ENCODE measurements at places on chromosomes 13 and 19. TPM values are rescaled to one million over a fixed set of nuclear protein-coding genes. Genes with fewer than 3 reads are reported as not detected.

DNA sequence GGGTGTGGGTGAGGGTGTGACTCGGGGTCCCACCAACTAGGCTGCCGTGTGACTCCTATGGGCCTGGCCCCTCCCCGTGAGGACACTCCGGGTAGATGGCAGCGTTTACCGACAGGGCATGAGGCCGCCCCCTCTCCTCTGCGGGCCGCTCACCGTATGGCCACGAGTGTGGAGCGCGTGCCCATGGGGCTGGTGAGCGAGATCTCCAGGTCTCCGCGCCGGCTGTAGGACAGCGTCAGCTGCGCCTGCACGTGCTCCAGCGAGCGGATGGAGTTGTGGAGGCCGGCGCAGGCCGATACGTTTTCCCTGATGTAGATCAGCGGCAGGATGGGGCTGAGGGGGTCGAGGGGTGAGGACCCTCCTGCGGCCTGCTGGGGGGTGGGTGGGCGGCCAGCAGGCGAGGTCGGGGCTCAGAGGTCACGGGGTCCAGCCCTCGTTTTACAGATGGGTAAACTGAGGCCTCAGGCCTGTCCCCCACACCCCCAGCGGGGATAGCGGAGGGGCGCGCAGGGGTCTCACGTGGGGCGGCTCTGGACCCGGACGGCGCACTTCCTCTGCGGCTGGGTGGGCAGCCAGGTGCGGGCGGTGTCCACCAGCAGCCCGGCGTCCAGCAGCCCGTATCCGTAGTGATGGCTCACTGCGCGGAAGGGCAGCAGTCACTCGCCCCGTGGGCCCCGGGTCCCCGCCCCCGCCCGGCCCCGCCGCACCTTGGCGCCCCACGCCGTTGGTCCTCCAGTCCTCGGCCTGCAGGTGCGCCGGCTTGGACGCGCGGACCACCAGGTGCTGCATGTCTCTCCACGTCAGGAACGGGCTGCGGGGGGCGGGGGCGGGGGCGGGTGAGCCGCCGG, 4.3 kb upstream of the C19orf25 start:
- H3K36me3 ChIP-seq, result no peaks in the 10 kb centered on the region
- H3K4me1 ChIP-seq, result peaks cover 2% of the 10 kb centered on the region
- H3K27ac ChIP-seq, result no peak overlapping the region
- H3K4me3 ChIP-seq, result no peak overlapping the region

DNA sequence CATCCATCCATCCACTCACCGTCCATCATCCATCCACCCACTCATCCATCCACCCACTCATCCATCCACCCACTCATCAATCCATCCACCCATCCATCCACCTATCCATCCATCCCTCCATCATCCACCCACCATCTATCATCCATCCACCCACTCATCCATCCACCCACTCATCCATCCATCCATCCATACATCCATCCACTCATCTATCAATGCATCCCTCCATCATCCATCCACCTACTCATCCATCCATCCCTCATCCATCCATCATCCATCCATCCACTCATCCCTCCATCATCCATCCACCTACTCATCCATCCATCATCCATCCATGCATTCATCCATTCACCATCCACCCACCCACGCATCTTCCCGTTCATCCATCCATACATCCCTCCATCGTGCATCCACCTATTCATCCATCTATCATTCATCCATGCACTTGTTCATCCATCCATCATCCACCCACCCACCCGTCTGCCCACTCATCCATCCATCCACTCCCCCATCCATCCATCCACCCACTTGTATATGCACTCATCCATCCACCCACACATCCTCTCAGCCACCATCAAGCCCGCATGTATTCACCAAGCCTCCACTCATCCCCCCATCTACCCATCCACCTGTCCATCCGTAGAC, 3.6 kb downstream of the STAP2 start:
- no peaks in the 10 kb centered on the region for H3K36me3 ChIP-seq
- no peak overlapping the region for H3K4me3 ChIP-seq
- DNase-seq, result no peak
- H3K27ac ChIP-seq, result no peak overlapping the region

Gene CCDC8
- polyA plus RNA-seq, result not detected

- H3K27me3 ChIP-seq, result no peaks in the 10 kb centered on the region
- H3K4me1 ChIP-seq, result no peaks in the 10 kb centered on the region
- H3K4me3 ChIP-seq, result no peak overlapping the region
- H3K27ac ChIP-seq, result no peak overlapping the region
- H3K36me3 ChIP-seq, result no peaks in the 10 kb centered on the region
- DNase-seq, result no peak
Observed at GRCh38 chr13:39410096-39410901, 192.7 kb downstream of the LHFPL6 start.

GRCh38 chr13:48220981-48221685, 11.9 kb upstream of the ITM2B start:
- H3K4me3 ChIP-seq, result peak overlapping the region; percentile 63
- no peaks in the 10 kb centered on the region for H3K27me3 ChIP-seq
- peak; percentile 52 for DNase-seq
- H3K27ac ChIP-seq, result peak overlapping the region; percentile 83
- H3K36me3 ChIP-seq, result no peaks in the 10 kb centered on the region
- H3K4me1 ChIP-seq, result peaks cover 64% of the 10 kb centered on the region

- H3K36me3 ChIP-seq, result no peaks in the 10 kb centered on the region
- no peak overlapping the region for H3K4me3 ChIP-seq
- DNase-seq, result no peak
- no peaks in the 10 kb centered on the region for H3K27me3 ChIP-seq
- H3K4me1 ChIP-seq, result no peaks in the 10 kb centered on the region
- H3K27ac ChIP-seq, result no peak overlapping the region
Observed at GRCh38 chr19:47631681-47632446, 22.9 kb downstream of the BICRA start.

DNA sequence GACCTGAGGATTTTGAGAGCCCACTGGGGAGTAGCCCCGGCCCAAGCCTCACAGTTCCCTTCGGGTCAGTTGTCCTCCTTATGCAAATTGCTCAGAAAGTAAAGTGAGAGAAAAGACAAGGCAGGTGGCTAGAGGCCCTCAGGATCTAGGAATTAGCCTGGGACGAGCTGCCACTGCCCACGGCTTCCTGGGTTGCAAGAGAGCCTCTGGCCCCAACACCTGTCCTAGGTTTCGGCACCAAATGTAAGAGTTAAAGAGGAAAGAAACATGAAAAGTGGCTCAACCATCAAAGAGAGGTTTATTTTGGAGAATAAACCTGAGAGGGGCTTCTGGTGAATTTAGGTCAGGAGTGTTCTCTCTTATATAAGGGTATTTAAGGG, 25.6 kb downstream of the TMEM255B start:
- H3K27ac ChIP-seq, result no peak overlapping the region
- H3K27me3 ChIP-seq, result no peaks in the 10 kb centered on the region
- no peak for DNase-seq
- H3K36me3 ChIP-seq, result no peaks in the 10 kb centered on the region
- H3K4me3 ChIP-seq, result no peak overlapping the region

Data from naive thymus-derived CD4-positive, alpha-beta T cell (primary cell).